ENCODE measurements at places on chromosomes 5 and 9.

DNA sequence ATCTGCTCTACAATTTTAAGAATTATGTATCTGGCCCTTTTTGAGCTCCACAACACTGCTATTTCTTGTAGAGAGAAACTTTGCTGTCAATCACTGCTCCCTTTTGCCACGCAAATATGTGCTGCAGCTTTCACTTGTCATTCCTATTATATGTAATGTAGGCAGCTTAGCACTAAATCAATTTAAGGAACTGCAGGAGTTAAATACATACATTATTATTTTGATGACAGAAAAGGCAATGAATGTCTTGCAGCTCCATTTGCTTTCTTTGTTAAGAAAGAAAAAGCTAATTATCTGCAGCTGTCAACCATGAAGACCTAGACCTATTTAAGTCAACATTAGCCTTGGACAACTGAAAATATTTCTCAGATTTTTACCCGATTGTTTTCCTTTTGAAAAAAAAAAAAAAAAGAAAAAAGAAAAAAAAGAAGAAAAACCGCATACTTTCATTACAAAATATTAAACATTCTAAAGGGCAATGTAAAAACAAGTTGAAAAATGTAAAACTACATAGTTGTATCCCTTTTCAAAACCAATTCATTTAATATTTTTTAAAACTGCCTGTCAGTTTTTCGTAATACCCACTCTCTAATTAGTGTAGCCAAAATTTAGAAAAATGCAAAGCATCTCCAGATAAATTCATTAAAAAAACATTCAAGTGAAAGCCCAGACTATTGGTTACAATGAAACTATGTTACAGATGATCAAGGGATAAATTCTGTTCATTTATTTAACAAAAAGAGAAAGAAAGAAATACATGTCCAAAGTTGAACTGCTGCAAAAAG, 57.2 kb downstream of the RFX3 start:
- DNase-seq, result no peak

- DNase-seq, result no peak
Measured at GRCh38 chr5:115946655-115947054, 15.6 kb upstream of the LVRN start.

DNA sequence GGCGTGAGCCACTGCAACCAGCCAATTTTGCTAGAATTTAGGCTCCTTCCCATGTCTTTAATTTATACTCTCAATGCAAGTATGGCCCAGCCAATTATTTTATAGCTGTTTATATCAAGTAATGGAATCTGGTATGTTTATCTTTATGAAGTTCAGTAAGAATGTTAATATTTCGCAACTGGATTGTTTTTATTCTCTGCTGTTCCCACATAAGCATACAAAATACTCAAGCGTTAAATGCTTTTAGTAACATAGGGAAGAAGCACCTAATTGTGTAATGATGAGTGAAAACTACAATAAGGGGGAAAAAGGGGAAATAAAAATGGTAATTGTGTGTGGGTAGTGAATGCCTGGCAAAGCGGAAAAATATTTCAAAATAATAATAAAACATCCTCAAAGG, 21.3 kb downstream of the PWWP2A start:
- no peak for DNase-seq

DNA sequence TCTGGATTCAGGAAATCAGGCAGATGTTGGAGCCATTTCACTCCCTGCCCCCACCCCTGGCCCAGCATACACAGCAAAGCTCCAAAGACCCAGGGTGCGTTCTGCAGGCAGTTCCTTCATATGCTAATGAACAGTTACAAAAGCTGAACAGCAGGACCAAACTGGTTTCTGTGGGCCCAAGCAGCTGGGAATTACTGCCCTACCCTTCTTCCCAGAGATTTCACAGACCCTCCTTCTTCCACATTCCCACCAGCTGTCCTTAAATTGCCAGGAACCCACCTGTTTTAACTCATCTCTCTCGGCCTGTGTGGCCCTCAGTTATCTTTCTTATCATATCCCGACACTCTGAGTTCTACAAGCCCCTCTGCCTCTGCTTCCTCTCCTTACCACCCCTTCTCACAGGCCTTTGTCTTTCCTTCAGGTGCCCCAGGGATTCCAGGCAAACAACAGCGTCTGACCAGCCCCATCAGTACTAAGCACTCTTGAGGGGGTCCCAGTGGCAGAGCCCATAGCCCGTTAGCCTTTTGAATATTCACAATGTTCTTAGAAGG, 10.6 kb upstream of the F2RL1 start:
- DNase-seq, result no peak

DNA sequence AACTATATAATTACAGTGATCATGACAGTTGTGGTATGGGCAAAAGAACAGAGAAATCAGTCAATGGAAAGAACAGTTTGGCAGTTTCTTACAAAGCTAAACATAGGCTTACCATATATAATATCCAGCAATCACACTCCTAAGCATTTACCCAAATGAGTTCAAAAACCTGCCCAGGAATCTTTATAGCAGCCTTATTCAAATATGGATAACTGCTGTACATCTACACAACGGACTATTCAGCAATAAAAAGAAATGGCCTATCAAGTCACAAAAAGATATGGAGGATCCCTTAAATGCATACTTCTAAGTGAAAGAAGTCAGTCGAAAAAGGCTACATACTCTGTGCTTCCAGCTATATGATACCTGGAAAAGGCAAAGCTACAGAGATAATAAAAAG, 36.6 kb downstream of the ERMP1 start:
- DNase-seq, result no peak

Measured in GM12865 (cell line).